CD4-positive, alpha-beta T cell treated with Interferon alpha-2 for 1 hour (primary cell): ENCODE measurements at places on chromosomes 7 and 10.

DNA sequence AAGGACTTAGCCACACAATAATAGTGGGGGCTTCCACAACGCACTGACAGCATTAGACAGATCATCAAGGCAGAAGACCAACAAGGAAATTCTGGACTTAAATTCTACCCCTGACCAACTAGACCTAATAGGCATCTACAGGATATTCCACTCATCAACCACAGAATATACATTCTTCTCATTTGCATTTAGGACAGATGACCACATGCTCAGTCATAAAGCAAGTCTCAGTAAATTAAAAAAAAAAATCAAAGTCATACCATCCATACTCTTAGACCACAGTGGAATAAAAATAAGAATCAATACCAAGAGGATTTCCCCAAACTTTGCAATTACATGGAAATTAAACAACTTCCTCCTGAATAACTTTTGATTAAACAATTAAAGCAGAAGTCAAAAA is 155.9 kb downstream of the CDK14 start:
- DNase-seq: no peak

DNA sequence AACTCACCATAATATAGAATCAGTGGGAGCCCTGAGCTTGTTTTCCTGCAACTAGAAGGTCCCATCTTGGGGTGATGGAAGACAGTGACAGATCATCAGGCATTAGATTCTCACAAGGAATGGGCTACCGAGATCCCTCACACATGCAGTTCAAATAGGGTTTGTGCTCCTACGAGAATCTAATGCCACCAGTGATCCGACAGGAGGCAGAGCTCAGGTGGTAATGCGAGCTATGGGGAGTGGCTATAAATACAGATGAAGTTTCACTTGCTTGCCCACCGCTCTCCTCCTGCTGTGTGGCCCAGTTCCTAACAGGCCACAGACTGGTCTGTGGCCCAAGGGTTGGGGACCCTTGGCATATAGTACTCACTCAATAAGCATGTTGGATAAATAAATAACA is 93.4 kb downstream of the POU6F2 start:
- DNase-seq: no peak

- no peak for DNase-seq
Measured at GRCh38 chr7:132519936-132520335, 56.3 kb downstream of the PLXNA4 start.

DNA sequence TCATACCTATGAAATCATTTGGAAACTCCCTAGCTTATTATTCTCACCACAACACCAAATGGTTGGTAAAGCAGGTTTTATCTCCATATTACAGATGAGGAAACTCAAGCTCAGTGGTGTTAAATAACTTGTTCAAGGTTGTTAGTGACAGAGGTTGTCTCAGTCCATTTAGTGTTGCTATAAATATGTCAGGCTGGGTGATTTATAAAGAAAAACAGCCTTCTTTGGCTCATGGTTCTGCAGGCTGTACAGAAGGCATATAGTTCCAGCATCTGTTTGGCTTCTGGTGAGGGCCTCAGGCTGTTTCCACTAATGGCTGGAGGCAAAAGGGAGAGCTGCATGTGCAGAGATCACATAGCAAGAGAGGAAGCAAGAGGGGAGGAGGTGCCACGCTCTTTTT is 96.6 kb downstream of the ZNF438 start:
- no peak for DNase-seq

DNA sequence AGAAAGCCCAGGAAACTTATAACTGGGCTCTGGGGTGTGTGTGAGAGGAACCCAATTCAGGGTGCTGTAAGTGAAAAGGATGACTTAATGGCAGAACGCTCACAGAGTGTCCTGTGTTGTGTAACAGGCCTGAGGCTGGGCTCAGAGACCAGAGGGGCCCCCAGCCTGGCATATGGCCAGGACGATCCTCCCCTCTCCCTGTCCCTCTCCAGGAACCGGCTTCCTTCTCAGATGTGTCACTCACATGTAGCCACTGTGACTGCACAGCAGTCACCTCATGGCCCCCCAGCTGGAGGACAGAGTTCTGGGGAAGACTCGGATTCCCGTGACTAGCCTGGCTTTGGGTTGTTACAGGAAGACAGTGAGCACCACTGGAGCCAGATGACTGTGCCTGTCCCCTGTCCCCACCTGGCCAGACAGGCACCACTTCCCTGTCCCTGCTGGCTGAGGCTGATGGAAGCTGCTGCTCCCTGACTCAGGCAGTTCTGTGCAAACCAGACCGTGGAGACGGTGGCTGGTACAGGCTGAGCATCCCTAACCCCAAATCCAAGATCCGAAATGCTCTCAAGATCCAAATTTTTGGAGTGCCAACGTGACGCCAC is 220.5 kb downstream of the MLLT10 start:
- DNase-seq: no peak

- DNase-seq: no peak
Measured at GRCh38 chr10:5325076-5325475, 39.7 kb upstream of the UCN3 start.

- no peak for DNase-seq
Measured at GRCh38 chr7:118580743-118581382, 356.4 kb downstream of the ANKRD7 start.

DNA sequence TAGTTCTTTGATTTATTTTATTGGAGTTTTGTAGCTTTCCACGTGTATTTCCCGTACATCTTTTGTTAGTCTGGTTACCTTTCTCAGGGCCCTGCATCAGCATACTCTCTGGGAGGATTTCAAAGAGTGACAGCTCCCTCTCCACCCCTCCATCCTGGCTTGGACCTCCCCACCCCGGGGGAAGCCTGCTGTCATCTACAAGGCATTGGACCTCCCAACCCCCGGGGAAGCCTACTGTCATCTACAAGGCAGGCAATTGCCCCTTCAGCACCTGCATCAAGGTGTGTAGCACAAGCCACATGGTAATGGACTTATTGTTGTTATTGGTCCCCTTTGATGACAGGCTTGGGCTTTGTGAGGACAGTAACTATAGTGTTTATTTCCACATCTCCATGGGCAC is 390.1 kb downstream of the TCERG1L start:
- DNase-seq: no peak

DNA sequence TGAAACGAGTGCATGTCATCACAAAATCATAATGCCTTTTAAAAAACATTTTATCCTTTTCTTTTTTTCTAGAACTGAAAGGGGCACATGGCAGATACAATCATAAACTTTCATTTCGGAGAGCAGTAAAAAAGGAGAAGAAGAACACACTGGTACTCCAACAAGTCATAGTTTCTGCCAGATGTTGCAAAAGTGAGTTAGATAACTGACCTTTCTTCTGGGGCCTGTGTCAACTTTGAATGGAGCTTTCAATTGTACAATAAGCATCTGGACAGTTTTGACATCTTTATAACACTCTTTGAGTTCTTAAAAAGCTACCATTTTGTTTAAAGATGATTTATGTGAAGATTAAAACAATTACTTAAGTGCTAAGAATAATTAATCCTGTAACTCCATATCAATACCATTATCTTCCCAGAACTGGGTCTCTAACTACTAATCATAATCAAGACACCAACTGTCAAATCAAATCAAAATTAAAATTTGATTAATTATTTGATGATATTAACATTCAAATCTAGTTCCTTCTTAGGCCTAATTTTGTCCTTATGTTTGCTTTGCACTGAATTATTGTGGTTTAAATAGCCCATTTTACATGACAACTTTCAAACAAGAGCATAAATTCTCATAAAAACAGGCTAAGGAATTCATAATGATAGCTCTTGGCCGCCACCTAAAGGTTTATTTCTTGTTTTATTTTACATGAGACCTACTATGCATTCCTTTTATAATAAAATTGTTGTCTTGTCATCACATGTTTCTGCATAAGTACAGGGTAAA is 19.5 kb upstream of the ITGB8 start:
- DNase-seq: no peak

DNA sequence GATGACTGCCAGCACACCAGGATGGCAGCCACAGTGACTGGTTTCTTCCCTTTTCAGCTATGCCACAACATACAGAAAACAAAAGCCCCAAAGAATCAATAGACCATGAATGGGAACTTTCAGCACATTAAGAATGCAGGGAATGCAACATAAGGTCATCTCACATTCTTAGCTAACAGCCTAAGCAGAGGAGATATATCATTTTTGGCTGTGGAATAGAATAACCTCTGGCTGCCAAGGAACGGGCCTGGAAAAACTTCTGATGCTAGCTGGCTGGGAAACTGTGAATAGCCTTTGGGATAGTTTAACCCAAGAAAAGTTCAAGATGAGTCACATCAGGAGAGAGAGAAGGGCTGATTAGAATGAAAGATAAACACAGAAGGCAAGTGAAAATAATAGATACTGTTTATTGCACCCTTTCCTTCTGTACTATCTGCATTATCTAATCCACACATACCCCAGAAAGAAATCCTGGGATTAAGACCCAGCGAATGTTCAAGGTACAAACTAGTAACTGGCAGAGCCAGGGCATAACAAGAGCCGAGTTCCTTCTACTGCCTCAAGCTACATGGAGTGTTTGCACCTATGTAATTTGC is 169.2 kb downstream of the SEMA3A start:
- no peak for DNase-seq

- no peak for DNase-seq
Measured at GRCh38 chr10:85598646-85599045, 767.9 kb downstream of the GRID1 start.

DNA sequence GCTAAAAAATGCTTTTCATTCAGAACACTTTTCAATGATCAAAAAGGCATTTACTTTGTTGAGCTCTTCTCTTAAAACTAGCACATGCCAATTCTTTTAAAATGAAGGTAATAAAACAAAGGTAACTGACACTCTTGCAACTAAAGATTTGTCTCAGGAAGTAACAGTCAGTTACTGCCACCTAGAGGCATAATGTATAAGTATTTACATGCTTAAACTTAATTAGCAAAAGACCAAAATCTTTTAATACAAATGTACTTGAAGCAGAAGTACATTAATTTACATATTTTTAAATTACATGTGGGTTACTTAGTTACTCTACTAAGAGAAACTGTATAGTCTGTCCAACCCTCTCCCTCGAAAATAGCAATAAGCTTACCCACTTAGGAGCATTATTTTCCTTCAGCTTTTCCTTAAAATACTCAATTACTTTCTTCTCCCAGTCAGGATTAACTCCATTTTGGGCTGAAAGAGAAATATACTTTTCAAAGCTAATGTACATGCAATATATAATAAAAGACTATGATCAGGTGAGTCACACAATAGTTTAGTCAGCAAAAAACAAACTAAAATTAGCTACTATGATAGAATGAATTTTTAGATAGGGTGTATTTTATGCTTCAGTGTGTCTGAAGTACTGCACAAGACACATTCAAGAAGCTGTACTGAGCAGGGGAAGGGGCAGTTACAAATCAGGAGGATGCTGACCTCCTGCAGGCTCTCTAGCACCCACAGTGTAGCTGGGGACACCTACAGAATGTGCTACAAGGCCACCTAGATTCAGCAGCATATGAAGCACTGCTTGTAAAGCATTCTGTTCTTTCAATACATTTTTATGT is 13.0 kb downstream of the MCMBP start:
- no peak for DNase-seq

GRCh38 chr10:132183046-132183445 is 3.7 kb upstream of the DPYSL4 start:
- no peak for DNase-seq

GRCh38 chr10:97911217-97911616 is 61.6 kb downstream of the GOLGA7B start:
- no peak for DNase-seq

GRCh38 chr7:30648744-30649540 is 33.3 kb downstream of the CRHR2 start:
- DNase-seq: no peak

DNA sequence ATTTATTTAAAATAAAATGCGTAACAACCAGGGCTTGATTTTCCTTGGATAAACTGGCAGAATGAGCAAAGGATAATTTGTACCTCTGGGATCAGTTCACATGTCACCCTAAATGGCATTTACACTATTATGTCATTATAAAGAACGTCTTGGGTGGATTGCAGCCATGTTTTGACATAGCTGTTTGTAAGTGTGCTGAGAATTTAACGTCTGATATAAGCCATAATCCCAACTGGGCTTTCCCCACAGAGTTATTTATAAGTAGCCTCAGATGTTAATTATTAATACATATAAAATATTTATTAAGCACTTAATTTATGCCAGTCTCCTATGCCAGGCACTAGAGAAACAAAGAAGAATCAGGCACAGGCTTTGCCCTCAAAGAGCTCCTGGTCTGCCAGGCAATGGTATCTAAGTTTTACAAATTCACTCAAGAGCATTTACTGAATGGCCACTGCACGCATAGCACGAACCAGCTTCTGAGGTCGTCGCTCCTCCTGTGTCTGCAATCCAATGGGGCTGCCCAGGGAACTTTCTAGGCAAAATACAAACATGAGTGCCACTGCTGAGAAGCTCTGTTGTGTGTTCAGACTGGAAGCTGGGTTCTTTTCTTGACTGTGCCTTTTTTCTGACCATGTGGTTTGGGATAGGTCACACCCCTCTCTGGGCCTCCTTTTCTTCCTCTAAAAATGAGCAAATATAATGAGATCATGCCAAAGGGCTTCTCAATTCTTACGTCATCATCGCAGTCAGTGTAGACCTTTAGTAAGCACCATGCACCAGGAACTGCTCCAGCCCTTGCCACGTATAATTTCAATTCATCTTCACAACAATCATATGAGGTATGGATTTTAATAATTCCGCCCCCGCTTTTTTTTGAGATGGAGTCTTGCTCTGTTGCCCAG is 11.3 kb upstream of the CTBP2 start:
- no peak for DNase-seq

- no peak for DNase-seq
Measured at GRCh38 chr10:6486309-6486708, 93.8 kb downstream of the PRKCQ start.

DNA sequence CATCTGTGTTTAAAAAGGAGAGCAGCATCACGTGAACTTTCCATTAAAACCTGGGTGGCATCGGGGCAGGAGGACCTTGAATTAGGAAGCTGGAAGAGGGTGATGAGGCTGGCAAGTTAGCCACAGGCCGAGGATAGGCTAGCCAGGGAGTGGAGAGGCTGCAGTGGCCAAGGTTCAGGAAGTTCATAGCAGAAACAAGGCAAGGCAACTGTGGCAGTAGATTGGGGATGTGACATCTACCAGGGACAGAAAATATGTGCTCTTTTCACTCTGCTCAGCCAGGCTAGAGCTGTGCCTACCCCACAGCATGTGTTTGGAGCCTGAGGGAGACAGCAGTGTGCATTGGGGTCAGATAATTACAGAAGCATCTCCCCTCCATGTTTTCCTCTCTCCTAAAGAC is 2.2 kb upstream of the INPP5F start:
- no peak for DNase-seq

- DNase-seq: no peak
Measured at GRCh38 chr7:4958477-4959301, at the start of gene MMD2. Gene MMD2, minus strand, starts transcription at chr7:4959187. Its CDS starts 170 bp downstream, at chr7:4959017.

GRCh38 chr7:85052056-85052737 is 134.7 kb downstream of the SEMA3D start:
- no peak for DNase-seq

- no peak for DNase-seq
Measured at GRCh38 chr7:150732786-150733481, 4.3 kb upstream of the GIMAP5 start.

DNA sequence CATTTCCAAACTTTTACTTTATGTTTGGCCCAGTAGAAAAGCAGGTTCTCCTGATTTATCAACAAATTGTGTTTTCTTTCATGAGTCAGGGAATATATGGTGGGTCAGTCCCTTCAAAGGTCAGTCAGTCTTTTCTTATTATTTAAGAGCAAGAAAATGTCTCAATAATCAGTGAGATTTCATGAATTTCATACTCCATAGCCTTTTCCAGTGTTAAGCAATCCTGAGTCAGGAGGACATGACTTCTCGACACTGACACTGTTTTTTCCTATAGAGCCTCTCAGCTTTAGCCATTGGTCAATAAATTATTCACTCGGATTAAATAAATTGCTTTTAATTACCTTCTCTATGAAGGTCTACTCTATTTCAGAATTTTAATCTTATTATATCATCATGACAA is 334.5 kb downstream of the SORCS1 start:
- DNase-seq: no peak
